AML-193 (cell line): ENCODE measurements at places on chromosomes 12 and 14.
A peak's percentile ranks its signal among the peaks of the same experiment; 100 is the strongest.

DNA sequence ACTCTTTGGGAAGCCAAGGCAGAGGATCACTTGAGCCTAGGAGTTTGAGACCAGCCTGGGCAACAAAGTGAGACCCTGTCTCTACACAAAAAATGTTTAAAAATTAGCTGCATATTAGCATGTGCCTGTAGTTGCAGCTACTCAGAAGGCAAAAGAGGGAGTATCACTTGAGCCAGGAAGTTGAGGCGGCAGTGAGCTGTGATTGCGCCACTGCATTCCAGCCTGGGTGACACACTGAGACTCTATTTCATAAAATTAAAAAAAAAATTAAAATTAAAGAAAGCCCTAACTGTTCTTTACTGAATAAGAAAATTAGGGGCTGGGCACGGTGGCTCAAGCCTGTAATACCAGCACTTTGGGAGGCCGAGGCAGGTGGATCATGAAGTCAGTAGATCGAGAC lies 27.0 kb downstream of the SENP1 start:
- DNase-seq, result peak; percentile 47

GRCh38 chr12:69007101-69007854 lies 74.3 kb upstream of the CPM start:
- DNase-seq, result no peak

DNA sequence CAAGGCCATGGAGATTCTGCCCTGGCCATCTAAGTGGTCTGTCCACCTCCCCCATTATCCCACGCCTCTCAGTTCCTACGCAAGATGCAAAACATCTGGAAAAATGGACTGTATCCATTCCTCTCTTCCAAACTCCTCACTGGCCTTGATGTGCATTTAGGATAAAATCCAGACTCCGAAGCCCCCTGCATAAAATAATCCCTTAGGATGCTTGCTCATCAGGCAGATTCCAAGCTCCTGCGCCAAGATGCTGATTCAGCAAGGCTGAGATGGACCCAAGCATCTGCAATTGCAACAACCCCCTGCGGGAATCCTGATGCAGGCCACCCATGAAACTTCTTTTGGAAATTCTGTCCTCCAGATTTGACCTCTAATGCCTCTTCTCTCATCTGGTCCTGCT lies 81.6 kb downstream of the SPRING1 start:
- no peak for DNase-seq

DNA sequence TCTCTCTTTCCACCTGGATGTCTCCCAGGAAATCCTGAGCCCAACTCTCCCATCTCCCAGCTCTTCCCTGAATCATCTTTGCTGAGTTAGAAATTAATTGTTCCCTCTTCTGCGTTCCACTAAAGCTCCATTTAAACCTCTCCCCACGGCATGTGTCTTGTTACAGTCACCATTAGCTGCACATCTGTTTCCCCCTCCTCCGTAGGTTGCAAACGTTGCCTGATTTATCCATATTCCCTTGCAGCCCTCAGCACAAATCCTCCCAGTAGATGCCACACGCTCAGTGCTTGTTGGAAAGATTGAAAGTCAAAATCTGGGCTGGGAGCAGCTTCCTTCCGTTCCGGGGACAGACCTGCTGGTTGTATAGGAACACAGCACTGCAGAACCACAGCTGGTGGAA lies 90.4 kb downstream of the SLC24A4 start:
- DNase-seq, result no peak

DNA sequence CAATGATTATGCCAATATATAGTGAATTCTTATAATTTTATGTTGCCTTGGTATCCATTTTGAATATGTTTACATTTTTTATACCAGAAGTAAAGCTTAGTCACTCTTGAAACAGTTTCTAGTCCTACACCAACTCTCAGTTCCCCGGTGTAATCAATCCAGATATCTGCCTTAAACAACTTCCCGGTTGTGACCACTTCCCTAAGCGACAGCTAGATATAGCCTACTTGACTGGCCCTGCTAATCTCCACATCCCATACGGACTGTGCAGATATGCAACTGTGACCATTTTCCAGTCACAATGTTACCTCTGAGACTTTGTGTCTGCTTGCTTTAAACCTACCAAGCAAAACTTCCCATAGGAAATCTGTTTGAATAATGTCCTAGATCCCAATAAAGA lies 1551.5 kb upstream of the SEL1L start:
- no peak for DNase-seq

DNA sequence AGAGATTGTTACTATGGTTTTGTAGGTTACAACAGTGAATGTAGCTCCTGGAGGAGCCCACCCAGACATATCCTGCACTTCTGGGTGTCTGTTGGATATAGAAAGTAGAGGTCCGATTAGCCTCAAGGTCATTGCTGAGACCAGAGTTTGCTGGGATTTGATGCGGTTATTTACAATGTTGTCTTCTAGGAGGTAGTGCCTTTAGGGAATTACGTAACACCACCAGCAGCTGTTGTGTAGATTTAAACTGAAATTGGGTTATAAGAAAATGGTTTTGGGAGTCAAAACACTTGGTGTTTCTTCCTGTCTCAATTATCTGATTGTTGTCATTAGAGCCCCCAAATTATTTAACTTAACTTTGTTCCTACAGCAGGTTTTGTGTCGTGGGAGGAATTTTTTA lies 225.3 kb upstream of the PELI2 start:
- no peak for DNase-seq

DNA sequence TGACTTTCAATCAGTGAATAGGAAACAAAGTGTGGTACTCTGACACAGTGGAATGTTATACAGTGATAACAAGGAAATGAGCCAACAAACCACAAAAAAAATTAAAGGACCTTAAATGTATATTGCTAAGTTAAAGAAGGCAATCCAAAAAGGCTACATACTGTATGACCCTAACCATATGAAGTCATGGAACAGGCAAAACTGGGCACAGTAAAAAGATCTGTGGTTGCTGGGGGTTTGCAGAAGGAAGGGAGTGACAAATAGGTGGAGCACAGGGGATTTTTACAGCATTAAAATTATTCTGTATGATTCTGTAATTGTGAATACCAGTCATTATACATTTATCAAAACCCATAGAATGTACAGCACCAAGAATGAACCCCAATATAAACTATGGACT lies 112.6 kb downstream of the KCNC2 start:
- DNase-seq, result no peak

DNA sequence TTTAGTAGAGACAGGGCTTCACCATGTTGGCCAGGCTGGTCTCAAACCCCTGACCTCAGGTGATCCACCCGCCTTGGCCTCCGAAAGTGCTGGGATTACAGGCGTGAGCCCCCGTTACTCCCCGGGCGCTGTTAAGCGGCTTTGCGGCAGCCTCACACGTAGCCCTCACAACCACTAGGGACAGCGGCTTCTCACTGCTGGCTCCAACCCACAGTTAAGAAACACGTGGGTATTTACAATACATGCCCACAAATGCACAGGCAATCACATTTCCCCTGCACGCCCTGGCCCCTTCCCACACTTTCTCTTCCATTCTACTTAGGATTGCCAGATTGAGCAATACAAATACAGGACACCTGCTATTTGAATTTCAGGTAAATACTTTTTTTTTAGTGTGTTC lies 37.0 kb upstream of the EIF5 start:
- no peak for DNase-seq

DNA sequence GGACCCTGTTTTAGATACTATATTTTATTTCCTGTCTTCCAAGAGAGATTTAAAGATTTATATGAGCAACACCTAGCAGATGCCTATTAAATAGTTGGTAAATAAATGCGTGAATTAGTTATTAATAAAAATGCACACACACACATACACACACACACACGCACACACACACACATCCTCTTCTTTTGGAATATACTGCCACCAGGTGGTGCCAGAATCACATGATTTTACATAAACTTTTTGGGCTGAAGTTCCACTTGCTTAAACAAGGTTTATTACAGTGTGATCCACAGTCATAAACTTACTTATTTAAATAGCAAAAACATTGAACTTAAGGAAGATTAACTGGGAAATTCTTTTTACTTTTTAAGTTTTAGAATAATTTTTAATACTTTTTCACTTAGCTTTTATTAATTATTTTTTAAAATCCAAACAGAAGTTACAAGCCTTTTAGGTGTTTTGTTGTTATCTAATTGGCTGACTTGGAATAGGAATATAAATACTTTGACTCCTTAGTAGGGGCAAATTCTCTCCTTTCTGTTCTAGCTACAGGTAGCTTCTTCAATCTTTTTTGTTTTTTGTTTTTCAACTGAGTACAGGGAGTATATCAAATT lies 17.5 kb downstream of the RAD51B start:
- peak; percentile 65 for DNase-seq

DNA sequence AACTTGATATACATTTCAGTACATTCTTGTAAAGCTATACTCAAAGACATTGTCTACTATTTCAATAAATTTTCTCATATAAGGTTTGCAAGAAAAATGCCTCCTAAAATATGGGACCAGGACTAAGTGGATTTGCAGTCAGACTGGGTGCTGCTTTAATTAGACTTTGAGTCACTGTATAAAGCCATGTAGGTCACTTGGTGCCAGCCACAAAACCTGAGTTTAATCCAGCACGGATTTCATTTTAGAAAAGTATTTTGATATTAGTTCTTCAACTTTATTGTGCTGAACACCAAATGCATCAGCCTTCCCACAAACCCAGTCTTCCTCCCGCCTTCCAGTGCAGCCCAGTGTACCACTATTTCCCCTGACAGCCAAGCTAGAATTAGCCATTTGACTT lies 9.9 kb upstream of the NID2 start:
- no peak for DNase-seq

DNA sequence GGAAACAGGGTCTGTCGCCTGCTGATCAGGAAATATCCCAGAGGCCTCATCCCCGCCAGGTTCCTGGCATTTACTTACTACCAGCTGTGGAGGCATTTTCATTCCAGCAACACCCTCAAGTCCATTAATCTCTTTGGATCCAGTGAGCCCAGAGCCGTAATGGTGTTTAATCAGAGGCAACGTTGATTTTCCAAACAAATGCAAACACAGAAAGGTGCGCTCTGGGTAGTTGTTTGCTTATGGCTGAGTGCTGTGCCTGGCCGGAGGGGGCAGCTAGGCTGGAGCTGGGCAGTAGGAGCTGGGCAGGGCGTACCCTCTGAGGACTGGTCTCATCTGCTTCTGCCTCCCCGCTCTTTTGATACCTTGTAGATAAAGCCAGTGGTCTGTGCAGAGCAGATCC lies 110.6 kb downstream of the ADCK1 start:
- no peak for DNase-seq

DNA sequence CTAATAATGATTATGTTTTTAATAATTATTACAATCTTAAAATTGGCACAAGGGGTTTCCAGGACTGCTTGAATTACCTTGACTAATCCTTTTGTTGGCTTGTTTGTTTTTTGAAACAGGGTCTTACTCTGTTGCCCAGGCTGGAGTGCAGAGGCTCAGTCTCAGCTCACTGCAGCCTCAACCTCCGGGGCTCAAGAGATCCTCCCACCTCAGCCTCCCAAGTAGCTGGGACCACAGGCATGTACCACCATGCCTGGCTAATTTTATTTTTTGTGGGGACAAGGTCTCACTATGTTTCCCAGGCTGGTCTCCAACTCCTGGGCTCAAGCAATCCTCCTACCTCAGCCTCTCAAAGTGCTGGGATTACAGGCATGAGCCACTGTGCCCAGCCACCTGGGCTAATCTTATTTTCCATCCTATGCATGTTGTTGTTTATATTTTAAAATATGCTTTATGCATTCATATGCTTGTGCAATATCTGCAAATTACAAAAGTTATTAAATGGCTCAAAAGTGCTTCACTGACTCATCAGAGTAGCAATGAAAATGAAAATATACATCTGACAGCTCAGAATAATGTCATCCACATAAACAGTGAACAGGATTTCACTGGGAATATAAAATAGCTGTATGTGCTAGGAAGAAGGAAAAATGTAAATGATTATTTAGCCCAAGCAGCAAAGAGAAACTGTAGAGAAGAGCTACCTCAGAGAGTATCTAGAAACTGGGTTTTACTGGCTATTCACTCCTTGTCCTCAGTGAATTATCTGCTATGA lies 24.8 kb upstream of the PLEKHG6 start:
- no peak for DNase-seq

GRCh38 chr14:68473794-68474193 lies 319.1 kb downstream of the ZFP36L1 start:
- DNase-seq, result no peak

- no peak for DNase-seq
Measured at GRCh38 chr12:24152270-24152669, 202.8 kb upstream of the SOX5 start.

GRCh38 chr14:95326987-95327386 lies 7.3 kb upstream of the CLMN start:
- no peak for DNase-seq
